GM12878 (cell line): ENCODE measurements at places on chromosomes 7 and 10. TPM values are rescaled to one million over a fixed set of nuclear protein-coding genes. Genes with fewer than 3 reads are reported as not detected.
A peak's percentile ranks its signal among the peaks of the same experiment; 100 is the strongest.

- H3K4me1 ChIP-seq = peaks cover 17% of the 10 kb centered on the region
- DNase-seq = no peak
- no peak overlapping the region; the same call in 1 of the 2 replicates for H3K27ac ChIP-seq
- H3K4me3 ChIP-seq = no peak overlapping the region
- no peaks in the 10 kb centered on the region for H3K27me3 ChIP-seq
Measured at GRCh38 chr7:140867467-140868462, 57.0 kb downstream of the BRAF start.

DNA sequence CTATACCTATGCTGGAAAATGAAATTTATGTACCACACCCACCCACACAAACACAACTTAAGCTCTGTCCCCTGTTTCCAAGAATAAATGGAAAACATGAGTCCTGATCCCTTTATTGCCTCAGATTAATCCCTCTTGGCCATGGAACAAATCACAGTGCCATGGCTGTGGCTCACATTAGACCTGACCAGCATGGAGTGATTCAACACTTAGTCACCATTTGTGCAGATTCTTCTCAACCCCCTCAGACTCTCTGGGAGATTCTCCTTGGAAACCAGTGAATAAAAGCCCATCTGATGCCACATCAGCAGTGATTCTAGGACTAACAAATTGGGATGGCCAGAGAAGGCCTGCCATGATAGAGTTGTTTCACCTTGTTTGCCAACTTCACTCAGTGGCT, 204.4 kb upstream of the TMEM72 start:
- no peak overlapping the region for H3K27ac ChIP-seq
- no peaks in the 10 kb centered on the region for H3K27me3 ChIP-seq
- no peak overlapping the region for H3K4me3 ChIP-seq

DNA sequence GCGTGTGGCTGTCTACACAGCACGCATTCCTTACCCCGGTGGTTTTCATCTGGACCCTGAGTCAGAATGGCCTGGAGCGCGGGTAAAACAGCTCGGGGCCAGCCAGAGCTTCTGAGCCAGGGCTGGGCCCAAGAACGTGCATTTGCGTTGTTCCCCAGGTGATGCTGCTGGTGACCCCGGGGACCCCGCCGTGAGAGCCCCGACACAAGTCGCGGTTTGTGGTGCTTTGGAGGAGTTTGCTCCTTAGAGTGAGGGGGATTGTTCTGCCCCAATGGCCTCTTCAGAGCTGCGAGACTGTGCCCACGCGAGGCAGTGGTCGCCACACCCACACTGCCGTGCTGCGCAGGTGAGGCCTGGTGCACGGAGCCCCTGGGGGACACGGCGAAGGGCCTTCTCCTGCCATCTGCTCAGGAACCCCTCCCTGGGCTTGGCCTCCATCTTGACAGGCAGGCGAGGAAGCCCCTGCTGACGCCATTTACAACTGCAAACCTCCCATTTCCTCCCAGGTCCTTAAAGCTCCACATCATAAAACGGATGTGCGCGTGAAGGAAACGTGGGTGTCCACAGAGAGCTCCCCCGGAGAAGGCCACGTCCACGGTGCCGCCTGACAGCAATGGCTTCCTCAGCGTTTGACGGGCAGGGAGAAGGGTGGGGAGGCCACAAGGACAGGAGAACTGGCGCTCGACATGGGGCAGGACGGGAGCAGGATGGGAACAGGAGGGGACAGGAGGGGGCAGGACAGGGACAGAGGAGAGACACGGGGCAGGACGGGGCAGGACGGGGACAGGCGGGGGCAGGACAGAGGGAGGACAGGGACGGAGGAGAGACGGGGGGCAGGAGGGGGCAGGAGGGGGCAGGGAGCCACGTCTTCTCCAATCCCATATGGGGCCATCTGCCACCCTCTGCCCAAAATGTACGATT, 477.2 kb downstream of the DNAJB6 start:
- H3K27me3 ChIP-seq = no peaks in the 10 kb centered on the region
- no peak overlapping the region for H3K4me3 ChIP-seq
- no peaks in the 10 kb centered on the region for H3K36me3 ChIP-seq
- no peaks in the 10 kb centered on the region for H3K4me1 ChIP-seq
- DNase-seq = no peak

DNA sequence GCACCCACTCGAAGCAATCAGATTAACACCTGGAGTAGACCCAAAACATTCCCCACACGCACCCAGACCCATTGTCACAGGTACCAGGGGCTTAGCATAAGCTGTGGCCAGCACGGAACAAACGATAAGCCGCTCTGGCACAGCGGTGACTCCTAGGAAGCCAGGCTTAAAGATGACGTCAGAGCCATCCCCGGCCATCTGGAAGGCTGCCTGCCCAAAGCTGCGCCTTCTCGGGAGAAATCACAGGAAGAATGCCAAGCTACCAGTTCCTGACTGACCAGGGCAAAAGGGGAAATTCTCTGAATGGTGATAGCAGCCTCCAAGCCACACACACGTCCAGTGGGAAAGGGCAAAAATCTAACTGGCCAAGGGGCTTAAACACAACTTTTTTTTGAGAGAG, 13.0 kb upstream of the WIPI2 start:
- no peaks in the 10 kb centered on the region for H3K4me1 ChIP-seq
- H3K36me3 ChIP-seq = no peaks in the 10 kb centered on the region
- no peak for DNase-seq
- H3K27me3 ChIP-seq = no peaks in the 10 kb centered on the region
- H3K27ac ChIP-seq = no peak overlapping the region

DNA sequence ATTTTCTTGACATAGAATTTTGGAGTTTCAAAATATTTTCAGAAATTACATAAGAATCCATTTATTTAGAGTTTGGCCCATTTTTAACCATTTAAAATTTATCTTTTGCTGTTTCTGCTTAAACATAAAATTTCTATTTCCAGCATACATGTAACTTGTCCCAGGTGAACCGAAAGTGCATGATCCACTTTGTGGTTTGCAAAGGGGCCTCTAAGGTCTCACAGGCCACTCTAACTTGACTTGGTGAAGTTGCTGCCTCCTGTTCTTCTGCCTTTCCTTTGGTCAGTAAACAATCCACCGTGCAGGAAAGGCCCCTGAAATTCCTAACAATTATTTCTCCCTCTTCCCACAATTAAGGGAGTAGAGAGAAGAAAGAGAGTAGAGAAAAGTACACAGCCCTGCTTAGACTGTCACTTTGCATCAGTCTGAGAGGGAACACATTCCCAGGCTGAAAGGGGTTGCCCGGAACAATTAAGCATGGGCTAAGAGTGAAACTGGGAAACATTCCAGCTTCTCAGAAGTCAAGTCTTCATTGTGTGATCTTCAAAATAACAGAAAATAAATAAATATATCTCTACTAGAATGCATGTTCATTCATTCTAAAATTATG, 79.5 kb upstream of the SEMA3A start:
- H3K4me1 ChIP-seq = no peaks in the 10 kb centered on the region
- DNase-seq = no peak
- H3K27ac ChIP-seq = no peak overlapping the region
- no peaks in the 10 kb centered on the region for H3K36me3 ChIP-seq
- no peak overlapping the region for H3K4me3 ChIP-seq

DNA sequence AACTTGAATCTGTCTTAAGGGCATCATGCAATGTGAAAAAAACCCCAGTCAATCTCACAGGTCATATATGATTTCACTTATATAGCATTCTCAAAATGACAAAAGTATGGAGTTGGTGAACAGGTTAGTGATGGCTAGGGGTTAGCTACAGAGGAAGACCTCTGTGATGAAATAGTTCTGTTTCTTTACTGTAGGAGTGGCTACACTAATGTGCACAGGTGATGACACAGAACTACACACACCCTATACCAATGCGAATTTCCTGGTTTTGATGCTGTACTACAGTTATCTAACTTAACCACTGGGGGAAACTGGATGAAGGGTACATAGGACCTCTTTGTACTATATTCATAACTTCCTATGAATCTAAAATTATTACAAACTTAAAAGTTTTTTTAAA, 541.8 kb downstream of the PARD3 start:
- no peak for DNase-seq
- H3K27me3 ChIP-seq = no peaks in the 10 kb centered on the region
- no peaks in the 10 kb centered on the region for H3K36me3 ChIP-seq
- no peaks in the 10 kb centered on the region for H3K4me1 ChIP-seq

DNA sequence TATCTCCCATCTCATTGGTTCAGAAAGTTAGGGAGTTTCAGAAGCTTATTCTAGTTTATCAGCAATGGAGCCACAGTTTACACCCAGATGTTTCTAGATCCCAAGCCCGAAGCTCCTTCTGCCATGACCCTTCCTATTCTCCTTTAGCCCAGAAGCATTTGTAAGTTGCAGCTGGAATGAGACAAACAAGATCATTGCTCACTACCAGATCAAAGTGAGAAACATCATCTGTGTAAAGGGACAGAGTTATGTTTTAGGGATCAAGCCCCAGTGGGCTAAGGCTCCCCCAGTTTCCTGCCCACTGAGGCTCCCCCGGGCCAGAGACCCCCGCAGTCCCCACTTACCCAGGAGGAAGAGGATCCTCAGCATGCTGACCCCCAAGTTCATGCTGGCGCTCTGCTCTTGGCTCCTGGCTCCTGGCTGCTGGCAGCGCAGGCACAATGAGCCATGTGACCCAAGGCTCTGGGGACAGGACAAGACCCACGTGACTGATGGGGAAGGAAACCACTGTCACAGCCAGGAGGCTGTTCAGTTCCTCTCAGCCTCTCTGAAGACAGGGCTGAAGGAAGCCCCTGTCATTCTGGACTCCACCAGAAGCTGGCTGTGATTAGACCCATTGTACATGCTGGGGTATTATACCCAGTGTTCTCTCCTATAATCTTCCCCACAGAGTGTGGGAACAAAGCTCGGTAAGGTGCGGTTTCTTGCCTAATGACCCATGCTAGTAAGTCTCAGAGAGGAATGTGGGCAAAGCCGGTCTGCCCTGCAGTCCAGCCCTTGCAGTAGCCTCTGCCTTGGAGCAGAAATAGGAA, at the start of gene TMEM273:
TMEM273 (minus strand) TSS at position 442 of the 812 bp plus-strand sequence; CDS start at position 387, 55 bp downstream.
- peaks cover 37% of the 10 kb centered on the region for H3K4me1 ChIP-seq
- no peaks in the 10 kb centered on the region for H3K36me3 ChIP-seq
- peak; percentile 73 for DNase-seq
- H3K27me3 ChIP-seq = no peaks in the 10 kb centered on the region

The FAM13C gene
- 0.13 TPM in 1 of 2 replicates, not detected in the other for total RNA-seq
